ENCODE measurements at places on chromosomes 3 and 15.

DNA sequence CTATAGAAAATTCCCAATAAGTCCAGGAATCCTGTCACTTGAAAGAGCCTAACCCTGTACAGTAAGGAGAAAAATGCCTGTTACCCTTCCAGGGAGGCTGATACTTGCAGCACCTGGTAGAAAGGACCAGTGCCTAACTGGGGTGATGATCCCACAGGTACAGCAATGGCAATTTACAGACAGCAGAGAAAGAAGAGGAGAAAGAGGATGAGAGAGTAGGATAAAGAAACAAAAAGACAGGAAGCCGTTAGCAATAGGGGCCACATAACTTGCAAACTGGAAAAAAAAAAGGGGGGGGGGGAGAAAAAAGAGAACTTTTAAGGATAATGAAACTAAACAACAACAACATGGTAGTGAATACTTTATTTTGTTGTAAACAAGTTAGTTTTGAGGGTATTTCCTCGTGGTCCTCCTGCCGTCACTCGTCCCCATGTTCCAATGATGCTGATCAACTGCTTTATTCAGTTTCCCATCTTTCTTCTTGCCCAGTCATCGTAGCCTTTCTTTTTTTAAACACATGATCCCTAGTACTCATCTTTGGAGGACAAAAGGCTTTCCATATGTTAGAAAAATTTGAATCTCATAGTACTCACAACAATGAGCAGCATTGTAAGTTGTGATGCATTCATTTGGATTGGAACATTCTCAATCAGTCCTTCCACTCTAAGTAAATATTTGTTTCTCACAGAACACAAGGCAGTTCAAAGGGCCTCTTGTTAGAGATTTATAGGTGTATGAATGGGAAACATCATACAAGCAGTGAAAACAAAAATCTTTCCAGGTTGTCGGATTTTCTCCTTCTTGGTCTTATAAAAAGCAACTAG, 8.6 kb downstream of the TM4SF1 start:
- no peak for DNase-seq

GRCh38 chr15:88615303-88616107, 5.6 kb upstream of the AEN start:
- no peak for DNase-seq

GRCh38 chr3:107430996-107431245, 53.7 kb downstream of the CCDC54 start:
- DNase-seq, result no peak

DNA sequence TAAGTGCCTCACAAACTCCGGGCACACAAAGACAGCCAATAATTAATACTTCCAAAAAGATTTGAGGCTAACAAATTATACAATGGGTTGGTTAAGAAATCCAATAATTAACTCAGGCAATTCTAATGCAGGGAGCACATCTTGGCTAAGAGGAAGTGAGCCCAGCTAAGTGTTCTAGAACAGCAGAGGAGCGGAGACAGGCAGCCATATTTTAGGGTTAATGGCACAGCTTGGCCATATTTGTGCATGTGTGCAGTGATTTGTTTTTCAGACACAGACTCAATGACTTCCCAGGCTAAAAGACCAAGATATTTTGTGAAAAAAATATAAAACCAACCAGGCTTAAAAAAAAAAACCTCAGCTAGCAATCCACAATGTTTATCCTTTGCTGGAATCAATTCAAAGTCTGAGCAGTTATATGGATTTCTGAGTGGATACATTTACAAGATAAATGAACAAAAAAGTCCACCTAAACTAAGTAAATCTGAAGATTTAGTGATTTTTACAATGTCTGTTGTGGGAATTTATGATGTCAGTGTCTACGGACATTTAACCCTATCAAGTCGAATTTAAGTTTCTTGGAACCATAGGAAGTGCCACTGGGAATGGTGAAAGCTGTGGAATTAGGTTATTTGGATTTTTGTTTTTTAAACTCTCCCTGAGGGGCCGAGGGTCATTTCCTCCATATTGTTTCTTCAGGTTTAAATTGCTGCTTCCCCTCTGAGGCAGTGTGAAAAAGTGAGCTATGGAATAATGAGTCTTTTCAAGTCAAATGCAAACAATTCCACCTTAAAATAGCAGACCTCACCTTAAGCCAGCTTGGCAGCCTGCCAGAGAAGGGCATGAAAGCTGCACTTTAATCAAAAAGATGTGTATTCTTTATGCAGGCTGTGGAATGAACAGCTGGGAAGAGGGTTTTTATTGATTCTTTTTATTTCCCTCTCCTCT, 413.7 kb upstream of the TBL1XR1 start:
- DNase-seq, result no peak

- DNase-seq, result peak; percentile 50
Observed at GRCh38 chr3:177673112-177673914, 476.0 kb upstream of the TBL1XR1 start.

Data from brain pericyte (primary cell).